ENCODE measurements at places on chromosomes 5 and 9.

- DNase-seq: no peak
Measured at GRCh38 chr5:100664140-100664539, 129.0 kb downstream of the FAM174A start.

GRCh38 chr5:56075361-56075760 lies 80.6 kb upstream of the IL6ST start:
- no peak for DNase-seq

GRCh38 chr9:87029905-87030304 lies 82.6 kb upstream of the GAS1 start:
- DNase-seq: no peak

DNA sequence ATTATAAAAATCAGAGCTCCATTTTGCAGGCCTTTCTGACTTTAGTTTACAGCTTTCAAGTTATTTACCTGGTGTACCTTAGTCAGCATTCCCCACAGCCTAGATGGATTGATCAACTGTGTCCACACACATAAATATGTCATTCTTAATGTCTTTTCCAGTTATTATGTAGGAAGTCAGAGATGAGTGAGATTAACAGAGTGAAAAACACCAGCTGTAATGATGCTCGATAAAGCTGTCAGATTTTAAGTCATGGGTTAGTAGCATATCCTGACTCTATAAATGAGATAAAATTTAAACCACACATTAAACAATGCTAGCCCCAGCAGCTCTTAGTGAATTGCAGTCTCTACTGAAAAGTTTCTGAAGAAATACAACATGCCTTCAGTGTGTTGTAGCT lies 48.9 kb downstream of the NUDT12 start:
- DNase-seq: no peak

DNA sequence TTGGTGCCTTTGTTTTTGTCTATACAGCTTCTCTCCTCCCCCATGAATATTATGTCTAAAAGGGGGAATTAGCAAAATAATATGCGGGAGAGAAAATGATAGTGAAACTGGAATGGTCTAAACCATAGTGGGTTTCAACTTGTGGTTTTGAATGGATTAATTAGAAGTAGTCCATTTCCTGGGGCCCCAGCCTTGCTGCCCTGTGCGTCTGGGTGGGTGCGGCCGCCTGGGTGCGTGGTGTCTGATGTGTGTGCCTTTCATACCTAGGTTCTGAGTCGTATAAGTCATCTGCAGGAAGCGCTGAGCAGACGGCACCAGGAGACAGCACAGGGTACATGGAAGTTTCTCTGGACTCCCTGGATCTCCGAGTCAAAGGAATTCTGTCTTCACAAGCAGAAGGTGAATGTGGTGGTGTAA lies 120.0 kb upstream of the CACNA1B start:
- DNase-seq: peak; percentile 67

GRCh38 chr9:84821431-84821830 lies 151.9 kb downstream of the NTRK2 start:
- no peak for DNase-seq

DNA sequence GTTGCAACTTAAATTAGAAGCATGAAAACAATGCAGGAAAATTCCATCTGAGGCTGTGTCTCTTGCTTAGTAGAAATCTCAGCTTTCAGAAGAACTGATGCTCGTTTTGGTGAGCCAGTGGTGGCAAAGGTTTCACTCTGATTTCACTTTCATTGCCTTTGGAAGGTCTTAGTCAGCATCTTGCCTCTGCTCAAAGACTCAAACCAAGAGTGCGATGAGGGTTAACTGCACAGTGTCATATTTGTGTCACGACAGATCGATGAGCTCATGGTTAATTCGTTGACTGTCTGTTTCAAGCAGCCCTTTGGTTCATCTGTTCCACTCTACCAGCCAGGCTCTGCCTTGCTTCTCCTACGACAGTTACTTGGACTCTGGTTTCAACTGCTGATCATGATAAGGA lies 331.3 kb upstream of the KIF2A start:
- no peak for DNase-seq

DNA sequence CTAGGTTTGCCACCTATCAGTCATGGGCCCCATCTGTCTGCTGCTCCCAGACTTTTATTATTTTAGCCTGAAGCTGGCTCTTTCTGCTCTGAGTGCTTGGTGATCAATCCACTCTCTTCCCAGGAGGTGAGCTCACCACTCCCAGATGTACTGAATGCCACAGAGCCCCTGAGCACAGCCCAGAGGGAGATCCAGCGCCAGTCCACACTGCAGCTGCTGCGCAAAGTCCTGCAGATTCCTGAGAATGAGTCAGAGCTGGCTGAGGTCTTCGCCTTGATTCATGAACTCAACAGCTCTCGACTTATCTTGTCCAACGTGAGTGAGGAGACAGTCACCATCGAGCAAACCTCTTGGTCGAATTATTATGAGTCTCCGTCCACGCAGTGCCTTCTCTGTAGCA lies 36.0 kb downstream of the HMGXB3 start:
- peak; percentile 91 for DNase-seq

Measured in hepatic stellate cell (primary cell).